ENCODE measurements at places on chromosomes 4 and X.

DNA sequence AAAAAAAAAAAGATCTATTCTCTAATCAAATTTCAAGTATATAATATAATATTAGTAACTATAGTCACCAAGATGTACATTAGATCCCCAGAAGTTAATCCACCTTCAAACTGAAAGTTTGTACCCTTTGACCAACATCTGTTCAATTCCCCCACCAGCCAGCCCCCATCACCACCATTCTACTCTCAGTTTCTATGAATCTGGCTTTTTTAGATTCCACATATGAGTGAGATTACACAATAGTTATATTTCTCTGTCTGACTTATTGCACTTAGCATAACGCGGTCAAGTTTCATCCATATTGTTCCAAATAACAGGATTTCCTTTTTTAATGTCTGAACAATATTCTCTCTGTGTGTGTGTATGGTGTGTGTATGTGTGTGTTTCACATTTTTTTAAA, 33.7 kb upstream of the VMA21 start:
- DNase-seq, result no peak

DNA sequence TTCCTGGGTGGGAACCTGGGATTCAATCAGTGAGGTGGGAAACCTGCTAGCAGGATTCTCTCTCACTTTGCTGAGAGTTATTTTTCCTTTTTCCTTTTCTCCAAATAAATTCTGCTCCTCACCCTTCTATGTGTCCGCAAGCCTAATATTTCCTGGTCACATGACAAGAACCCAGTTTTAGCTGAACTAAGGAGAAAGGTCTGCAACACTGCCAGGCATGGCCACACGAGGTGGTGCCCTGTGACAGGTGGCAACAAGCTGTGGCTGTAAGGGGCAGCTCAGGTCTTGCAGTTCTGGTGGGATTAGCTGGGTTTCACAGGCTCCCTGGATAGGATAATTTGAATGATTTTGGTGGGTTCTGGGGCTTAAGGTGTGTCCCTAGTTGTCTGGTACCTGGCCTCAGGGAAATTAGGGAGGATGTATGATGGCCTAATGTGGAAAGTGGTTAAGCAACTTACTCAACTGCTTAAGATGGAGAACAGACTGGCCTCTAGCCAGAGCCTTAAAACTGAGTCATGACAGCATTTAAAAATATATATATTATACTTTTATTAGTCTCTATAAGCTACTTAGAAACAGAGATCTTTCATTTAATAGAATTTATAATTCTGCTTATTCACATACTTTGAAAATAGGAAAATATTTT, 215.0 kb downstream of the IL15 start:
- DNase-seq, result no peak

DNA sequence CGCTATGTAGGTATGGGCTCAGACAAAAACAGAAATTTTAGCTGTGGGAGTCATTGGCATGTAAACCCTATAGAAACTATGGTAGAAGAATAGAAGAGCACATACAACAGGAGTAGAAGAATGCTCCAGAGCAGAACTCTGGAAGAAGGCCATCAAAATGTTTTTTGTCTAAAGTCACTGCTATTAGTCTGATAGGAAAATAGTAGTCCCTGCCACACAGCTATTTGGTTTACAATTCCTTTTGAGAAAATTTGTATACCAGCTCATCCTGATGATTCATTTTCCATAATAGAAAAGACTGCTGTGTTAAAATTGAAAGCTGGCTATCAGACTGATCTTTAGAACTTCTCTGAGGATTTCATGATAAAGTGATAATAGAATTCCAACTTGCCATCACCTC, 32.8 kb upstream of the ADAD1 start:
- DNase-seq, result no peak

GRCh38 chr4:38062776-38063097, 102.5 kb downstream of the PTTG2 start:
- DNase-seq, result no peak

DNA sequence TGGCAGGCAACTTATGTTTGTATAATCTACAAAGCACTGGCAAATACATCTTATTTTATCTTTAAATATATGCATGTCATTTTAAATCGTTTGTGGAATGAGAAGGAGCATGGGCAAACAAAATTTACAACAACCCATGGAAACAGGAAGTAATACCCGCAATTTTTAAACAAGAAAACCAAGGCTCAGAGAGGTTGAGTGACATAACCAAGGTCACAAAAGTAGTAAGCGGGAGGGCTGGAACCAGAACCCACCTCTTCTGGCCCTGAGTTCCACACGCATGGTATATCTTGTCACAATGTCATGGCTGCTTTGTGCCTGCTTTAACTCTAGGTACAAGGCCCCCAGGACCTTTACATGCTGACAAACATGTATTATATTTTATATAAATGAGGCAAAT, 52.9 kb downstream of the SLC7A11 start:
- no peak for DNase-seq

GRCh38 chr4:119506806-119507205, 121.8 kb downstream of the PDE5A start:
- no peak for DNase-seq

DNA sequence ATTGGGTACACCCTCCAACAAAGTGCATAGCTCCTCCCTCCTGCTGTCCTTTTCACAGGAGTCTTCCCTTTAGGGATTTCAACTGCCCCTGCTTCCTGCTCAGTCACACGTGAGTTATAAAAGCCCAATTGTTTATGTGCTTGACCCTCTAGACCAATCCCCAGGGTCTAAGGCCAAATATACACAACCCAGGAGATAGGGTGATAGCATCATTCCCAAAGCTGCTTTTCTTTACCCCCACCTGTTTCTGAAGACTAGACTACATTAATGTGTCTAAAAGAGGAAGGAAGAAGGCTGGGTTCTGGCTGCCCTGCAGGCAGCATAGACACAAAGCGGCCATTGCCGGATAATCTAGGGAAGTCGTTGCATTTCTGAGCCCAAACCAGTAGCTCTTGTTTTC, 526.7 kb upstream of the FRG1 start:
- no peak for DNase-seq

DNA sequence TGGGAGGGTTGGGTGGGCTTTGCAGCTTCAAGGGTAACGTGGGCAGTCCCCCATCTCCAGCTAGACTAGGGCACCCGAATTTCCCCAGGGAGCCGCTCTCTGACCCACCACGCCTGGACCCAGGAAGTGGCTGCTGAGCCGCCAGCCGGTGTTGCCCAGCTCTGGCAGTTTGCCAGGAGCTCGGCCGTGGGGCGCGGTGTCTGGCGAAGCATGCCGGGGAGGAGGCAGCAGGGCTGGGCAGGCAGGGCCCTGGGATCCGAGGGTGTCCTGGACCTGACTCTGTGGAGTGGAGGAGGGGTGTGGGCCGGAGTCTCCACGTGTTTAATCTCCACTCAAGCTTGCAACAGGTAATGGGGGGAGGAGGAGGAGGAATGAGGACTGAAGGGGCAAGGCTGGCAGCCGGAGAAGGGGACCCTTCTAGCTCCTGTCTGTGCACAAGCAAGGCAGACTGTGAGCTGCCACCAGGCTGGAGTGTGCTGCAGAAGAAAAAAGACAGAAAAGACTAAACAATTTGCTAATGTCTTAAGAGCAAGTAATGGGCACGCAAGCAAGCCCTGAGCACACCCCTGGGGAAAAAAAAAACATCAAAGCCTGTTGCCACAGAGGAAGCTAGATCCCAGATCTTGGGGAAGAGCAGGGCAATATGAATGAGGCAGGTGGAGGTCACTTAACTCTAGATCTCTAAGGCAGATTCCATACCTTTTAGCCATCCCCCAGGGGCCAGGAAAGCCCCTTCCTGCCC, 2.4 kb downstream of the LONRF3 start:
- no peak for DNase-seq

- DNase-seq, result peak; percentile 40
Observed at GRCh38 chrX:2608638-2609430, 82.3 kb upstream of the CD99 start.

DNA sequence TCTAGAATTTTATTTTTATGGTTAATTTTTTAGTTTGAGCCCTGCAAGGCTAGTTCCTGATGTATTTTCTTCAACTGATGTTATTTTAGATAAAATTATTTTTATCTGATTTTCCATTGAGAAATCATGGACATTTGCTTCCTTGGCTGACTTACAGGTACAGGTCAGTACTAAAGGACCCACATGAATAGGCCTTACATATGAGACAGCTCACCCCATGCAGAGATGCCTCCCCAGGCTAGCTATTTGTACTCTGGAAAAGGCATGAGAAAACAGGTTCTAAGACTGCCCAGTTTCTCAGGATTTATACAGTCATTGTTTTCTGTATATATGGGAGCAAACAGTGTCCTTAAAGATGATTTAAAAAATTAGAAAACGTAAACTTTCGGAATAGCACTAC, 255.5 kb downstream of the BMPR1B start:
- no peak for DNase-seq

GRCh38 chrX:18173494-18174180, 47.0 kb downstream of the BEND2 start:
- no peak for DNase-seq

- no peak for DNase-seq
Observed at GRCh38 chr4:124783847-124784246, 71.3 kb upstream of the ANKRD50 start.

- no peak for DNase-seq
Observed at GRCh38 chrX:110758781-110759422, 36.7 kb downstream of the CHRDL1 start.

- DNase-seq, result no peak
Observed at GRCh38 chr4:90842960-90843359, 715.8 kb downstream of the CCSER1 start.

DNA sequence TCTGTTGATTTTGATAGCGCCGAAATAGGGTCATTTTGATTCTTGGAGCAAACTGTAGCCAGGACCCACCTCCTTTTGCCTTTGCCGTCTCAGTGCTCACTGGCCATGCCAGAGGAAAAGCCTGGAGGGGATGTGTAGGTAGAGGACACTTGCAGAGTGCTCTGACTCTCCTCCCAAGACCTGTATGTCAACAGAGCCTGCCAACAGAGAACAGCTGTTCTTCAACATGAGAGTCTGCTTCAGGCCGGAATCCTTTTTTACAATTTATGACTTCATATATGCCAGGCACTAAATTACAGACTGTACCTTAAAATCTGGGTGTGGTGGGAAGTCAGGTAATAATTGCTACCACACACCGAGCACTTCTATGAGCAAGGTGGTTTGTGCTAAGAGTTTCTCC, 94.2 kb downstream of the KDR start:
- DNase-seq, result no peak

GRCh38 chr4:42906891-42907759, 14.6 kb downstream of the GRXCR1 start:
- DNase-seq, result no peak

- no peak for DNase-seq
Observed at GRCh38 chrX:124208660-124209059, 123.8 kb upstream of the TEX13D start.

- no peak for DNase-seq
Observed at GRCh38 chrX:44012484-44013096, 39.4 kb upstream of the NDP start.

DNA sequence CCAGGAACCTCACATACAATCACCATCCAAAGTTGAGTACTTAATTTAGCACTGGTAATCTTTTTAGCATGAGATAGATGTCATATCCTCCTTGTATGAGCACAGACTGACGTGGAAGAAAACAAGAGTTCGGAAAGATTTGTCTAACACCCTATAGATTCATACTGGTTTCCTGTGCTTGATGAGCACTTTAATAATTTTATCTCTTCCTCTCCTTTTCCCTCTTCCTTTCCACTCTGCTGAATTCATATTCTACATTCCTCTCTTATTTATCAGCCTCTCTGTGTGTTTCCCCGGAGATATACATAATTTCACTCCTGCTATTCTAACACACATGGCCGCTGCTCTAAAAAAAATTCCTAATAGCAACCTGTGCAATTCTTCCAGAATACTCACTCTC, 273.9 kb downstream of the AFF2 start:
- DNase-seq, result no peak

DNA sequence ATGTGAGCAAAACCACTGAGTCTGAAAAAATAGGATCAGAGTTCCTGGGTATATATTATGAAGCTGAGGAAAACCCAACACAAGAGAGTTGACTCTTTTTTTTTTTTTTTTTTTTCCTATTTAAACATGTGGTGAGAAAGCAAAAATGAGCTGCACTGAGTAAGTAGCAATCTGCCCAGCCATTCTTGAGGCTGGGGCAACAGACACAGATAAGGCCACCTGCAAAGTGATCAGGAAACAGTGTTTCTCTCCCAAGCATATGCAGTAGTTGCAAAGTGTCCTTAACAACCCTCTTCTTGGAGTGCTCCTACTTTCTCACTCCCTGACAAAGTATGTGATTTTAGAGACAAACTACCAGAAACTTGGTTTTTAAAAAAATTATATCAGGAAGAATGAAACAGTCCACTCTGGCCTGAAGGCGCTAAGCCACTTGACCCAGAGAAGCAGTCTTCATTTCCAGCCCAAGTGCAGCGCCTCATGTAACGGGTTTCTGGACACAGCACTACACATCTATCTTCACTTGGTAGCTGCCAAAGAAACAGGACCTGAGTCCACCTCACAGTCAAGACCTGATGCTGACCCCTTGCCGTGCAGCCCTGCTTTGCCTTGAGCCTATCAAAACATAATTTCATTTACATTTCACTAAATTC, 124.6 kb upstream of the MAP3K15 start:
- no peak for DNase-seq

DNA sequence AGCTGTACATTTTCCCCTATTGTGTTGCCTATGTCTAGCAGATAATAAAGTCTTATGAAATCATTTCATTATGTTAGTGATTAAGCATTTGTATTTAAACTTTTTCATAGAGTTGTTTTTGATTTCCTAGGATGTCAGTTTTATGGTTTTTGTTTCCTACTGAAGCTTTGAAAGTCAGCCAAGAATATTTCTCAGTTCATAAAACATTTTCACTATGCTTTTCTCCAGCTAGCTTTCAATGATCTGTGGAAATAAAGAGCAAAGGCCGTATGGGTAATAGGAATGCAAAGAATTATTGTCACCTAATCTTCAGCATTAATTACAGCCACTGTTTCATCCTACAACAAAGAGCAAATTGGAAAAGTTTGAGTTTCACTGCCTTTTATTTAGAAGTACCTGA, 145.7 kb upstream of the NUDT6 start:
- no peak for DNase-seq

DNA sequence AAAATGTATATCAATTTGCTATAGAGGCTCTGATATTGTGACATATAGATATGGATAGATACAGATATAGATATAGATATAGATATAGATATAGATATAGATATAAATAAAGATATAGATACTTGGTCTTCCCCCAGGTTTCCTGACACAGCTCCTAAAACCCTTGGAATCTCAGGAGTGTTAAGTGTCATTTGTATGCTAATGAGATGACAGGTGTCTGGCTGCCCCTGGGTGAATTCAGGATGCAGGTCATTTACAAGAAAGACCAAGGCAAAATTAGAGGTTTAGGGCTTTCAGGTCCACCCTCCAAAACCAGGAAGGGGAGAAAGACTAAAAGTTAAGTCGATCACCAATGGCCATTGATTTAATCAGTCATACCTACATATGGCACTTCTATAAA, 1034.8 kb downstream of the PDHA2 start:
- no peak for DNase-seq

Data from globus pallidus (tissue), 1 donor.